ENCODE measurements at places on chromosomes 6 and 20.

DNA sequence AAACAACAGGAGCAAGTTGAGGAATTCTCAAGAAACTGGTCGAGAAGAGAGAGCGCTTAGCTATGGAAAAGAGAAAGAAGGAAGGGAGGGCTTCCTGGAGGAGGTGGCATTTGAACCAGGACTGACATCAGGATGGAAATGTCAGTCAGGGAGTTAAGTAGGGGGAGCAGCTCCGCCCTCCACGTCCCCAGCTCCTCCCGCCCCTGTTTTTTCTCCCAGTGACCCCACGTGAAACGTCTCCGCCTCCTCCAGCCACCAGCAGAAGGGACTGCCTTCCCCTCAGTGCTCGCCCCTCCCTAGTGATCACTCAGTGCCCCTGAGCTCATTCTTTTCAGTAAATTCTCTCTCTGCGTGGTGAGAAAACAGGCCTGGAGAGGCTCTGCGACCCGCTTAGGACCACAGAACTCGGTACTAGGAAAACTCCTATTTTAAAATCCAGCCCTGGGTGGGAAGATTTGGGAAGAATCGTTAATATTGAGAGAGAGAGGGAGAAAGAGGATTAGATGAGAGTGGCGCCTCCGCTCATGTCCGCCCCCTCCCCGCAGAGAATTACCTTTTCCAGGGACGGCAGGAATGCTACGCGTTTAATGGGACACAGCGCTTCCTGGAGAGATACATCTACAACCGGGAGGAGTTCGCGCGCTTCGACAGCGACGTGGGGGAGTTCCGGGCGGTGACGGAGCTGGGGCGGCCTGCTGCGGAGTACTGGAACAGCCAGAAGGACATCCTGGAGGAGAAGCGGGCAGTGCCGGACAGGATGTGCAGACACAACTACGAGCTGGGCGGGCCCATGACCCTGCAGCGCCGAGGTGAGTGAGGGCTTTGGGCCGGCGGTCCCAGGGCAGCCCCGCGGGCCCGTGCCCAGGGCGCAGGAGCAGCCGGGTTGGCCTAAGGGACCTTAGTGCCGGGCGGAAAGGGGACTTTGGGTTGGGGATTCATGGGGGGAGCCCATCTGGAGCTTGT is 4.6 kb downstream of the HLA-DPB1 start:
- no peak for DNase-seq

DNA sequence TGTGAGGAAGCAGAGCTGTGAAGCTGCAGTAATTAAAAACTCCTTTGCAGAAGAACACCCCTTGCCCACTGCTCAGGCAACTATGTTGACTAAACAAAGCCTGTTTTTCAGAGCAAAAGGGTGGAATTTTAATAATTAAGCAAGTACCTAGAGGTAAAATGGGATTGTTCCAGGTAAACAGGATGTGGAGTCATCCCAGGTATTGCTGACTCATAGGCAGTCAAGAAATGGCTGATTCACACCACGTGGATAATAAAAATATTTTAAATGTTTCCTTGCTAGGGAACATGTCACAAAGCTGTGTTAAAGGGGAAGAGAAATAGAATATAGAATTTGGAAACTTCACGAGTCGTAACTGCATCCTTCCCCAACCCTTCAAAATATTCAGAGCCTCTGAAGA is 491.8 kb downstream of the BTBD3 start:
- DNase-seq = no peak

- no peak for DNase-seq
Observed at GRCh38 chr6:36897609-36898008, 11.9 kb downstream of the C6orf89 start.

- DNase-seq = no peak
Observed at GRCh38 chr20:419556-420165, 11.6 kb downstream of the RBCK1 start.

- no peak for DNase-seq
Observed at GRCh38 chr20:47791084-47791599, 5.9 kb upstream of the SULF2 start.

All from activated CD8-positive, alpha-beta memory T cell treated with anti-CD3 and anti-CD28 coated beads for 48 hours (primary cell).